ENCODE measurements at places on chromosomes 12 and 14.

DNA sequence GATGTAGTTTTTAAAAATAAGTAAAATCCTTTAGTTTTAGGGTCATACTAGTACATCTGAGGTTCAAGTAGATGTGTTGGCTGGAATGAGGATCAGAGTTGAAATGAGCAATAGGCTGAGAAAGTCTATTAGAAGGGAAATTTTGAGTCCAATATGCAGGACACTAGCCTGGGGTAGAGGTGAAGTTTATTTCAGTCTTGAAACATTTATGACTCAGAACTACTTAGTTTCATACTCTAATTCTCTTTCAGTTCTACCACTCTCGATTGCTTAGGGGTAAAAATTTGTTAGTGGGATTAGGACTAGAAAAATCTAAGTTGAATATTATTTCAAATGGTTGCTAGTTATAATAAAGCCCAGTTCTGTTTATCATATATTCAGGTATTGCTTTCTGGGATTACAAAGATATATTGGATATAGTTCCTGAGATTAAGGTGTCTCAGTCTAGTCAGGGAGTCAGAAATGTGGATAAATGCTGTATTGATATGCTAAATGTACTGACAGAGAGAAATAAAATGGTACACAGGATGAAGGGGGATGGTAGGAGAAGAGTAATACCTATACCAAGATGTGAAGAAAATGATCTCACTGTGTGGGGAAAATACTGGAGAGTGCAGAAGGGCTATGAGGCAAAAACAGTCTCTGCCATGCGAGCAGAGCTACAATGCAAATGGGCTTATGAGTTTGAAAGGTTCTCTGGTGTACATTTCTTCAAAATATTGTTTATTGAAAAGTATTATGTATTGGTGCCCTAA lies 395.8 kb upstream of the FBXO33 start:
- DNase-seq = no peak

- no peak for DNase-seq
Measured at GRCh38 chr12:25254271-25254880, 3.6 kb upstream of the KRAS start.

- DNase-seq = no peak
Measured at GRCh38 chr14:35678403-35679028, 130.6 kb downstream of the RALGAPA1 start.

- no peak for DNase-seq
Measured at GRCh38 chr12:46577063-46577776, 204.6 kb upstream of the SLC38A2 start.

DNA sequence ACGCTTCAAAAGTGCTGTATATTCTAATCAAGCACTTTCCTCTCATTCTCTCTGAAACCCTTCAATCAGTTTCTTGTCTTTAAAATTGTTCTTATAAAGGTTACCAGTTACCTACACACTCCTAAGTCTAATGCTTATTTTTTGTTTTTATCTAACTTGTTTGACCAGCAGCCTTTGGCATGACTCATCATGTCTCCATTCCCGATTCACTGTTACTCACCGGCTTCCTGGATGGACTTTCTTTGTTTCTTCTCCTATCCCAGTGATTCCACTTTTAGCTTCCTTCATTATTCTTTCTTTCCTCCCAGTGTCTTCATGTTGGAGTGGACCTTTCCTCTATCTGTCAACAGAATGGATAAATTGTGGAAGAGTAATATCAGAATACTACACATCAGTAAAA lies 368.6 kb upstream of the CCDC196 start:
- DNase-seq = no peak

DNA sequence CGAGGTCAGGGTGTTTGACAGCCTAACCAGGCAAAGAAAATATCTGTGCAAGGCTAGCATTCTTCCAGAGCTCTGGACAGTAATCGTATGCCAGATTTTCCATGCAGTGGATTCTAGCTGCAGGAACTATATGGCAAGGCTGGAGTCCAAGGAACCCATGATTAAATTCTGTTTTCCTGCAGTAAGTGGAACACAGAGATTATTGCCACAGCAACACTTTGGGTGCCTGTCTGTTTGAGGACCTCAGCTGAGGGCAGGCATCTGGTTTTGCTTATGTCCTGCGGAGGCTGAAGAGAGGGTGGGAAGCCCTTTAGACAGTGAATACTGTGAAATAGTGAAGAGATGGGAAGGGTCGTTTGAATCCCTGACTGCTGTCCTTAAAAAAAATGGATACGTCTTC lies 104.4 kb downstream of the DAD1 start:
- DNase-seq = no peak

DNA sequence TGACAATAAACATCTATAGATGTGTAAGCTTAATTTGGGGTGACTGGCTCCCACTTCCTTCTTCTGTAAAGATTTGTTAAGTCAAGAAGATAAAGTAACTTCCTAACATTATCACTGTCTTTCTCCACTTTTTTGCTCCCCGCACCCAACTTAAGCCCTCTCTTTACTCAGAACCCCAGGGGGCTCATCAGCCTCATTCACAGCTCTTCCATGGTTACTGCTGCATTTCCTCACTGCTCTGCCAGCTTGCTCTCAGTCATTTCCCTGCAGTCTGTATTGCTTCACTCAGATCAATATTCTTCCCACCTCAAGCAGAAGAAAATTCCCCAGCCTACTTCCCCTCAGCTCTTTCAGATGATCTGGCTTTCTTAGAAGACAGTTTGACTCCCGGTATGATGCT lies 102.0 kb downstream of the PIK3C2G start:
- DNase-seq = no peak

- DNase-seq = no peak
Measured at GRCh38 chr14:63204407-63205043, at the start of gene RHOJ. RHOJ (plus strand) TSS chr14:63204443; CDS start chr14:63204870, 427 bp downstream.

DNA sequence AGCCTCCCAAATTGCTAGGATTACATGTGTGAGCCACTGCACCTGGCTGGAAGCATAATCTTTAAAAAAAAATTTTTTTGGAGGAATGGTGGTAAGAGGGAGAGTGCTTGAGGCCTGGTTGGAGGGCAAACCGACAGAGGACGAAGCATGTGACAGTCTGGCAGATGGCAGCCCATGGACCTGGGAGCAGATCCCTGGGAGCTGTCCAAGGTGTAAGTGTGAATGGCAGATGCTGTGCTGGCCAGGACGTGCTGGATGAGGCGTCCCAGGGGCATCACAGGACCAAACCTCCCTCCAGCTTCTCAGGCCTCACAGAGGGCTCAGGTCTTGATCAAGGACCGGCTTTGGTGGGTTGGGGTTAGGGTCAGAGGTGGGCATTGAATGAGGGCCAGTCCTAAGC lies 128.4 kb upstream of the NCOR2 start:
- DNase-seq = no peak

Data from hematopoietic multipotent progenitor cell treated with erythropoietin and hydrocortisone succinate and interleukin-3 and kit ligand, for 15 days (in vitro differentiated cells).